ENCODE measurements at places on chromosomes 6 and 20.

DNA sequence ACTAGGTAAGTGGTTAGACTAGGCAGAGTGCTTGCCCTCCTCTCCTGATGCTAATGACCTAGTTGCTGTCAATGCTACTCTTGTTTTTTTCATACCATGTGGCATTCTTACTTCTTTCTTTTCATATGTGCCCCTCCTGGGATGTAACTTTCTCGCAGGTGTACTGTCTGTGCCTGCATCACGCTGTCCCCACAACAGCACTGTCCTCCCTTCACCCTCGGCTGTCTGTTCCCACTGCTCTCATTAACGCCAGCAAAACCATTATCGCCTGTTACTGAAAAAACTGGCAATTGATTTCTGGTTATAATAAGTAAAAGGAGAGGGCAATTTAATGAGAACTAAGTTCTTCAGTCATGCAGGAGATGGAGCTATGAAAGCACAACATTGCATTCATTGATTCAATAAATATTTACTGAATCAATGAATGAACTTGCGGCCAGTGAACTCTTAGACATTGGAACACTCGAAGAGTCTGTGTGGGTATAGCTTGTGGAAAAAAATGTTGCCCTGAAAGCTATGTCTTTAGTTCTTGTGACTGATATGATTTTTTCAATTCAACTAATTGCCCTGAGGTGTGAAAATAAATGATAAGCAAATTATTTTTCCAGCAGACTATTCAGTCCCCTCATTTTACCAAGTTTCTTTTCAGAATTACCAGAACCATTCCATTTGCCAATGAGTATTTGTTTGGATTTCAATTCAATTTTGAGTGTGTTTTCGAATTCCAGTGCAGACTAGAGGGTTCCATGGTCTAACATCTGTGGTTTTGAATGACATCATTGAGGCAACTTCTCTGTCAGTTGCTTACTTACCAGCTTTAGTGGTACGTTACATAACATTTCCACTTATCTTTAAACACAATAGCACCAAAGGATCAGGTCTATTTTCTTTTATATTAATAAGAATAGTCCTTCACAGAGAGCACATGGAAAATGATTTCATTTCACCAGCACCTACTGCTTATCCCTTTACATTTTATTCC is 2.1 kb downstream of the SLC17A4 start:
- DNase-seq, result no peak

DNA sequence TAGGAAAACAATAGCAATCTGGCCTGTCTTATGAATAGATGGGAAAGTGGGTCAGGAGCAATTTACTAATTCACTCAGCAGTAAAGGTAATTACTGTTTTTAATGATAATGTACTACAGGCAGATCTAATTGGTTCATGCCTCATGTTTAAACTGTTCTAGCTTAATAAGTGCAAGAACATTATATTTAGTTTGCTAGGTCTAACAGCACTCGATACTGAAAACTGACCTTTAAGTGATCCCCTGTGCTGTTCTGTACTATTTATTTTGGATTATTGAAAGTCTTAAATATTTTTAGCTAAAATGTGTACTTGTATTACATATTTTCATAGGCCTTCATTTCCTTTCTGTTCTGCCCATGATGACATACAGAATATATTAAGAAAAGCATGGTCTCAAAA is 998.0 kb upstream of the GJE1 start:
- no peak for DNase-seq

- DNase-seq, result no peak
Measured at GRCh38 chr20:63098195-63098810, 91.5 kb upstream of the BHLHE23 start.

GRCh38 chr6:97064578-97064977 is 140.1 kb downstream of the KLHL32 start:
- DNase-seq, result no peak

- DNase-seq, result no peak
Measured at GRCh38 chr6:17994019-17994418, 6.6 kb upstream of the KIF13A start.

GRCh38 chr6:7725412-7725811 is 487 bp upstream of the BMP6 start:
- no peak for DNase-seq

- DNase-seq, result no peak
Measured at GRCh38 chr6:162697872-162698403, 29.6 kb downstream of the PRKN start.

- DNase-seq, result no peak
Measured at GRCh38 chr20:57993716-57994431, 234.6 kb downstream of the ANKRD60 start.

DNA sequence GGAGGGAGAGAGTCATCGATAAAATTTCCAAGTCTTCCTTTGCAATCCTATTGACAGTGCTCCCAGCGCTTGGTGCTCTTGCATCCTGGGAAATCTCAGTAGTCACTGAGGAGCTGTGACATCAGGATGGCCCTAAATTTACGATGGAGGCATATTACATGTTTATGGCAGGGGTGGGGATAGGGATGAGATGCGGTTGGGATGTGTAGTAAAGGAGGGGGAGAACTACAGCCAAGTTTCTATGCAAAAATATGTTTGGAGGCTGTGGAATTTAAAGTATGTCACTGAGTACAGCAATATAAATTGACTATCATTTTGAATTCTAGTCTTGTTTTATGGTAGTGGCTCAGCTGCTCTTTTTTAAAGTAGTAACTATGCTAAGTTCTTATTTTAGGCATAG is 544.9 kb downstream of the PKHD1 start:
- no peak for DNase-seq

Measured in stimulated activated CD8-positive, alpha-beta memory T cell treated with anti-CD3 and anti-CD28 coated beads, Interleukin-15, amount 100 ng/mL, for 48 hours (primary cell).